ENCODE measurements at places on chromosomes 6 and 20. TPM values are rescaled to one million over a fixed set of nuclear protein-coding genes. Genes with fewer than 3 reads are reported as not detected.

GRCh38 chr6:132520953-132521352 lies 8.0 kb upstream of the STX7 start:
- DNase-seq: no peak
- no peaks in the 10 kb centered on the region for H3K4me1 ChIP-seq
- no peaks in the 10 kb centered on the region for H3K36me3 ChIP-seq
- no peak overlapping the region for H3K27ac ChIP-seq
- H3K27me3 ChIP-seq: no peaks in the 10 kb centered on the region

DNA sequence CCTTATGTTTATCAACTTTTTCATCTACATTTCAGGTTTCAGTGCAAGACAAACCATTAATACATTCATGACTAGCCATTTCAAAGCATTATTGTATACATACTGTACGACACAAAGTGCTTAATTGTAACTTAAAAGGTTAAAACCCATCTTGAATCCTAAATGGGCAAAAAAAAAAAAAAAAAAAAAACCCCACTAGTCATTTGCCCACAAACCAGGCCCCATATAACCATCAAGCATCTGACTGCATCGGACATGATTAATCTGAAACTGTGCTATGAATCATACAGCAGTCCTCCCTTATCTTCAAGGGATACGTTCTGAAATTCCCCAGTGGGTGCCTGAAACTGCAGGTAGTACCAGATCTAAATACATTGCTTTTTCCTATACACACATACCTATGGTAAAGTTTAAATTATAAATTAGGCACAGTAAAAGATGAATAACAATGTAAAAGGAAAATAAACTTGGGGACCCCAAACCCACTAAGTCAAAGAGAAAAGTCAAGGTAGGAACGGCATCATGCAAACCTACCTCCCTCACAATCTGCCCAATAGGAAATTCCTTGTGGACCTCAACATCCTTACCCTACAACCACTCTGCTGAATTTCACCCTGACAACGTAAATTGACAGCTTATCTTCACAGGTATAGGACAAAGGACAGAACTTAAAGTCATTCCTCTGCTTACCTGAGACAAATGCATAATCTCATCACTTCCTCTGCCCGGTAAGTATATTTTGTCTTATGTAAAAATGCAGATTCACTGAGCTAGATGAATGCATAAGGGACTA lies 14.3 kb downstream of the B4GALT5 start:
- DNase-seq: peak; percentile 30
- no peak overlapping the region for H3K4me3 ChIP-seq
- H3K27ac ChIP-seq: no peak overlapping the region
- H3K4me1 ChIP-seq: peaks cover 61% of the 10 kb centered on the region
- H3K36me3 ChIP-seq: no peaks in the 10 kb centered on the region

DNA sequence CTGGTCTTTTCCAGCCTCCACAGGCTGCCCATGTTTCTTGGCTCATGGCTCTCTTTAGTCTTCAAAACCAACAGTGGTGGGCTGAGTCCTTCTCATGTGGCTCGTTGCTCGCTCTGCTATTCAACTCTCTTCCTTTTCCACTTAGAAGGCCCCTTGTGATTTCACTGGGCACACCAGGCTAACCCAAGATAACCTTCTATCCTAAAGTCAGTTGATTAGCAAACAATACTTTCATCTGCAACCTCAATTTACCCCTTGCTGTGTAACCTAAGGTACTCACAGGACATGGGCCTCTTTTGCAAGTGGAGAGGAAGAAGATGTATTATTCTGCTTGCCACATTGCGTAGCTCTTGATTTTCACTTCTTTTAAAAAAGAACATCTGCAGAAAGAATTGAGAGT lies 79.6 kb downstream of the UTRN start:
- no peak for DNase-seq
- no peaks in the 10 kb centered on the region for H3K36me3 ChIP-seq

- no peaks in the 10 kb centered on the region for H3K27me3 ChIP-seq
- H3K36me3 ChIP-seq: no peaks in the 10 kb centered on the region
- no peak overlapping the region for H3K27ac ChIP-seq
- no peak overlapping the region for H3K4me3 ChIP-seq
- no peak for DNase-seq
- no peaks in the 10 kb centered on the region for H3K4me1 ChIP-seq
Observed at GRCh38 chr6:106477790-106478189, 117.3 kb downstream of the CRYBG1 start.

DNA sequence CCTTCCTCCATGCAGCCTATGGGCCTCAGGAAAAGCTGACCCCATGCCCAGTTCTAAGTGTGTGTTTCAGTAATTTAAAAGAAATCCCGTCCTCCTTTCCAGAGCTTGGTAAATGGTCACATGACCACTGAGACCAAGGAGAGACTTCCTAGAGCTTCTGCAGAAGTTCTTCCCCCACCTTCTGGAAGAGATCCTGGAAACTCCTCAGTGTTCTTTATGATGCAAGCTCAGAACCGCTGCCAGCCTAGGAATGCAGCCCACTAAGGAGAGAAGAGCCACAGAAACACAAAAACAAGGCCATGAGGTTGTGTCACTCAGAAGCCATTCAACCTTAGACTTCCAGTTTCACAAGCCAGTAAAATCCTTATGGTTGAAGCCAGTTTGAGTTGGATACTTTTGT lies 348.4 kb downstream of the TPBG start:
- no peaks in the 10 kb centered on the region for H3K27me3 ChIP-seq
- peaks cover 4% of the 10 kb centered on the region for H3K36me3 ChIP-seq
- H3K27ac ChIP-seq: no peak overlapping the region
- no peaks in the 10 kb centered on the region for H3K4me1 ChIP-seq
- DNase-seq: no peak

DNA sequence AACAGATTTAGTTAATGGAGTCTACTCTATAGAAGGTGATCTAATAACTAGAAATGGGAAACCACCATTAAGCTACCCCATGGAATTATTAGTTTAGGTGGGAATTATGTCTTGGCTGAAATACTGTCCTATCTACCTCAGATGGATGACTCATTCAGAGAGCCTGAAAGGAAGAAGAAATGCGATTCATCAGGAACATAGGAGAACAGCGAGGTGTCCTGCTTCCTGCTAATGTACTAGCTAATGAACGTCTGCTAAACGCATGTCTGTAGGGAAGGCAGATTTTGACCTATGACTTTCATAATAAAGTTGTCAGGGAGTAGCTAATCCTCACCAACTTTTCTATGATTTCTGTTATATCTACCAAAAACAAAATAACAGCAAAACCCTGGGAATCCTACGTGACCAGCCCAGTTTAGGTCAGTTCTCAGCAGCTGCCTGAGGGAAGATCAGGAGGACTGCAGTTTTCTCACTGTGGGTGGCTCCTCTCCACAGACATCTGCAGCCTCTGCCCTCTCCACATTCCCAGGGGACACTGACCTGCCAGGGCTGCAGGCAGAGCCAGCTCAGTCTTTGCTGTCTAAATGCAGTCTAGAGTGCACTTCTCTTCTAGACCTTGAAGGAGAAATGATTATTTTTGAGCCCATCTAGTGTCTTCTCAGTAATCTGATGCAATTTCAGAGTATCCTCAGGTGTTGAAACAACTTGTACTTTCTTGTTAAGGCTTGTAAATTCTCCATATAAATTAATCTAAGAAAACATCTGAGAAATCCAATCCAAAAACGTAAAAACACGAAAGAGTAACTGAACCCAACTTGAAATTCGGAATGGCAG lies 18.1 kb upstream of the SFT2D1 start:
- no peak overlapping the region for H3K4me3 ChIP-seq
- peaks cover 10% of the 10 kb centered on the region for H3K4me1 ChIP-seq
- H3K27me3 ChIP-seq: no peaks in the 10 kb centered on the region

- H3K36me3 ChIP-seq: no peaks in the 10 kb centered on the region
- H3K27me3 ChIP-seq: no peaks in the 10 kb centered on the region
- no peak overlapping the region for H3K27ac ChIP-seq
- no peak overlapping the region for H3K4me3 ChIP-seq
Observed at GRCh38 chr6:139903411-139904157, 529.1 kb upstream of the CITED2 start.

- H3K36me3 ChIP-seq: 0 out of 2 replicates have a peak, but pooled peaks cover 4% of the 10 kb centered on the region
- no peaks in the 10 kb centered on the region for H3K27me3 ChIP-seq
- H3K4me3 ChIP-seq: no peak overlapping the region
- no peaks in the 10 kb centered on the region for H3K4me1 ChIP-seq
Observed at GRCh38 chr6:149079911-149080491, 237.5 kb upstream of the TAB2 start.

GRCh38 chr20:48049641-48050040 lies 264.4 kb upstream of the SULF2 start:
- no peak overlapping the region for H3K4me3 ChIP-seq
- no peaks in the 10 kb centered on the region for H3K4me1 ChIP-seq
- no peaks in the 10 kb centered on the region for H3K27me3 ChIP-seq
- no peaks in the 10 kb centered on the region for H3K36me3 ChIP-seq
- H3K27ac ChIP-seq: no peak overlapping the region

DNA sequence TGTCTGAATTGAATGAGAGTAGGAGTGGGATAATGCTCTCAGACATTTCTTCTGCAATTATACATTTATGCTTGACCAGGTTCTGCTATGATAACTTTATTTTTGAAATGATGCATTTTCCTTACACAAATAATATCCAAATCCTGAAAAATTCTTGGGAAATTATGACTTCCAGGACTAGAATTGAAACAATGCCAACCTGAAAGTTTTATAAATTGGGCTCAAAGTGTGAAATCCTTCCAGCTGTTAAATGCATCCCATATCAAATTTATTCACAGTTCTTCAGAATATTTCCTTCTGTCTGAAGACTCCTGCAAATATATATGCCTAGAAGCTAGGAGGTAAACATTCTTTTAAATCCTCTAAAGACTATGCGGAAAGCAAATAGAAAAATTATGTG lies 155.7 kb upstream of the EYA4 start:
- H3K27me3 ChIP-seq: no peaks in the 10 kb centered on the region
- no peak overlapping the region for H3K4me3 ChIP-seq
- no peaks in the 10 kb centered on the region for H3K4me1 ChIP-seq
- H3K36me3 ChIP-seq: no peaks in the 10 kb centered on the region
- no peak overlapping the region for H3K27ac ChIP-seq

GRCh38 chr20:23658336-23658735 lies 20.6 kb upstream of the CST3 start:
- no peaks in the 10 kb centered on the region for H3K36me3 ChIP-seq
- H3K4me3 ChIP-seq: no peak overlapping the region
- no peaks in the 10 kb centered on the region for H3K4me1 ChIP-seq
- H3K27me3 ChIP-seq: no peaks in the 10 kb centered on the region
- DNase-seq: no peak

GRCh38 chr6:166450167-166450873 lies 67.6 kb upstream of the MPC1 start:
- H3K27ac ChIP-seq: no peak overlapping the region
- no peak overlapping the region for H3K4me3 ChIP-seq
- H3K27me3 ChIP-seq: no peaks in the 10 kb centered on the region
- no peaks in the 10 kb centered on the region for H3K36me3 ChIP-seq
- H3K4me1 ChIP-seq: no peaks in the 10 kb centered on the region
- DNase-seq: no peak

- no peak within 1 kb of the TSS for H3K27ac ChIP-seq
- DNase-seq: peak; percentile 93
- peaks cover 47% of the 10 kb centered on the region for H3K4me1 ChIP-seq
- H3K4me3 ChIP-seq: peak within 1 kb of the TSS; percentile 96
Observed at GRCh38 chr6:33208091-33208967, at the start of gene RING1. TSS of gene RING1 (plus strand) at chr6:33208500. CDS start at chr6:33208823, 323 bp downstream.

DNA sequence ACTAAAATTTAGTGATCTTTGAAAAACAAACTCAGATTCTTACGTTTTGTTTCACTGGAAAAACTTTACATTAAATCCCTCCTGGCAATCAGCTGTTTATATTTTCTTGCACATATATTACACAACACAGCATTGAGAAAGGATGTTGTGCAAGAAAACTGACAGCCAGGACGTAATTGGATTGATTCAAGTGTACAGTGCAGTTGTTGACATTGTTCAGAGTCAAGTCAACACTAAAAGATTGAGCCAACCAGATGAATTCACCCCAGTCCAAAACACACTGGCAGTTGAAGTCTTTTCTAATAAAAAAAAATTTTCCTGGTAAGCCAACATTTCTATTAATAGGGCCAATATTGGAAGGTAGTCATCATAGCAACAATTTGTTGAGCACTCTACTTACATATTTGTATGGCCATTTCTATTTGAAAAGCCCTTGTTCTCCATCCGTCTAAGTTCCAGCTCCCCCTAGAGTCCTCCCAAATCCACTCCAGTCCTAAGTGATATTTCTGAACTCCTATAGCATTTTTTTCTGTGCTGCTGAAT lies 20.9 kb upstream of the VNN1 start:
- H3K36me3 ChIP-seq: no peaks in the 10 kb centered on the region
- peak; percentile 43 for DNase-seq
- no peak overlapping the region for H3K27ac ChIP-seq
- no peaks in the 10 kb centered on the region for H3K4me1 ChIP-seq

DNA sequence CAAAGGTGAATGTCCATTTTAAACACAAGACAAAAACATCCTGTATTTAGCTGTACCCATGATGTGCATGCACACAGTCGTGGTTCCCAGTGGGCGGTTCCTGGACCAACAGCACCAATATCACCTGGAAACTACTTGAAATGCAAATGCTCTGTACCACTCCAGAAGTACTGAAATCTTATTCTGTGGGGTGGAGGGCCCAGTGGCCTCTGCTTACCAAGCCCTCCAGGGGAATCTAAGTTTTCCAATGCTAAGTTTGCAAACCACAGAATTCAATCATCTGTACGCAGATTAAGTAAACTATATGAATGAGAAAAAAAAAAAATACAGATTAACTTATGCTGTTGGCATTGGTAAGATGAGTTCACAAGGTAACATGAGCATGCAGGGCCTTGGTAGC lies 14.1 kb downstream of the TRMT6 start:
- H3K27me3 ChIP-seq: no peaks in the 10 kb centered on the region
- H3K4me3 ChIP-seq: no peak overlapping the region
- DNase-seq: no peak
- peaks cover 17% of the 10 kb centered on the region for H3K36me3 ChIP-seq

DNA sequence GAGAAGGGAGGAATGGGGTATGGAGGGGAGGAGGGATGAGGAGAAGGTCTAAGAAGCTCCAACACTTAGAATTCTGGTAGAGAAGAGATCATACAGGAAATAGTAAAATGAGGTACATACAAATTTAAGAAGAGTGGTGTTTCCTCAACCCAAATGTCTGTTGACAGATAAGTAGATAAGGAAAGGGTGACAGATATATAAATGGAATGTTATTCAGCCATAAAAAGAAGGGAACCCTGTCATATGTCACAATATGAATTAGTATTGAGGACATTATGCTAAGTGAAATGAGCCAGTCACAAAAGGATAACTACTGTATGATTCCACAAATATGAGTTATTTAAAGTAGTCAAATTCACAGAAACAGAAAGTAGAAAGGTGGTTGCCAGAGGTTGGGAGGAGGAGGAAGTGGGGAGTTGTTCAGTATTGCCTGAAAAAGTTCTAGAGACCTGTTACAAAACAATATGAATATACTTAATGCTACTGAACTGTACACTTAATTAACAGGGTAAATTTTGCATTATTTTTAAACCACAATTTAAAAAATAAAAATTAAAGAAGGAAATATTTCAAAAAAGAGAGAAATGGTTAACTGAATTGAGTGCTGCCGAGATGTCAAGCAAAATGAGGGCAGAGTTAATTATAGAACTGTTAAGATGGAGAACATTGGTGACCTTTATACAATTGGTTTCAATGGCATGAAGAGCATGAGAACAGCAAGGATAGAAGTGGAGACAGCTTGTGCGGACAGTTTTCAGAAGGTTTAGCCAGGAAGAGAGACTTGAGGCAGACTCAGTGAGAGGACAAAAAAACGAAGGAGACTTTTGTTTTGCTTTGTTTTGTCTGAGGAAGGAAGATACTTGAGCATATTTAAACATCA lies 47.6 kb upstream of the ADGRF4 start:
- no peak overlapping the region for H3K4me3 ChIP-seq
- H3K36me3 ChIP-seq: no peaks in the 10 kb centered on the region
- H3K27me3 ChIP-seq: no peaks in the 10 kb centered on the region

ADAM33 gene
- total RNA-seq: 4.0 TPM

THBS2 gene
- 44.7 TPM for total RNA-seq

DEFB132 gene
- total RNA-seq: not detected

DLK2 gene
- 0.16 TPM for total RNA-seq

ZSWIM3 gene
- total RNA-seq: 8.2 TPM

FOXO3 gene
- 20.4 TPM for total RNA-seq

TMEM244 gene
- total RNA-seq: not detected

All from GM23338 (cell line).